Dorsolateral prefrontal cortex (tissue), 122 donors: ENCODE measurements at places on chromosomes 12 and 14.

- no peak for DNase-seq
Observed at GRCh38 chr14:37655418-37655817, 60.0 kb downstream of the TTC6 start.

- DNase-seq: no peak
Observed at GRCh38 chr12:29164477-29165393, 15.7 kb downstream of the FAR2 start.

DNA sequence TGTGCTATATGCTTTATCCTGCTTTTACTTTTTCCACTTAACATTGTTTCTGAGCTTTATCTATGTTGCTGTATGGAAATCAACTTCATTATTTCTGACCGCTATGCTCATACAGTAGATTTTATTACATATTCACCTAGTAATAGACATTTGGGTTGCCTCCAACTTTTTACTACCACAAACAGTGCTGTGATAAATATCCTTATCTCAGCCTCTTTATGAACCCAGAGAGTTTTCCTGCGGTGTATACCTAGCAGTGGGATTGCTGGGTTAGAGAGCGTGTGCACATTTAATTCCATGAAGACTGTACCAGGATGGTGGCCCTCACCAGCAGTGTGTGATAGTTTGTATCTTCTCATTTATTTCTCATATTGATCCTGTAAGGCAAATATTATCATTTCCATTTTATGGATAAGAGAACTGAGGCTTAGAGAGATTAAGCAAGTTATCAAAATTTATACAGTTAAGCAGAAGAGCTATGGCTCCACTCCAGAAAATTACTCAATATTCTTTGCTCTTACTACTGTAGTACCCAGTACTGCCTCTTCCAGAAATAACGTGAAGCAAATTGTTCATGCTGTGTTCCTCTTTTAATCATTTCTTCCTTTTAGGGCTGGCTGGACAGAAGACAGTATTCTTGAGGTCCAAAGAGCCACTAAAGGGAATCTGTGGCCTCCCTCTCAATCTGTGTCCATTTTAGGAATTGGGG, 26.3 kb upstream of the CISTR start:
- DNase-seq: no peak

DNA sequence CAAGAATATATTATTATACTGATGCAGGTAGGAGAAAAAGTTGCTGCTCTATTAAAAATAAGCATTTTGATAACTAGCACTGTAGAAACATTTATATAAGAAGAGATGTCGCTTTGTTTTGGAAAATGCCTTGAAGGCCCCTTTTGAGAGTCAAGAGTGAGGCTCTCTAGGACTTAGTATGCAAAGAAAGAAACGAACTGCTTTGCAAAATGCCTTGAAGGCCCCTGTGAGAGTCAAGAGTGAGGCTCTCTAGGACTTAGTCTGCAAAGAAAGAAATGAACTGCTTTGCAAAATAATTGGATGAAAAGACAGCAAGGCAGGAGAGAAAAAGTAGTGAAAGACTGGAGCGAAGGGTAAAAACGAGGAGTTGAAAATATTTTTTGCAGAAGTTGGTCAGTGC, 65.9 kb downstream of the AVPR1A start:
- DNase-seq: no peak

DNA sequence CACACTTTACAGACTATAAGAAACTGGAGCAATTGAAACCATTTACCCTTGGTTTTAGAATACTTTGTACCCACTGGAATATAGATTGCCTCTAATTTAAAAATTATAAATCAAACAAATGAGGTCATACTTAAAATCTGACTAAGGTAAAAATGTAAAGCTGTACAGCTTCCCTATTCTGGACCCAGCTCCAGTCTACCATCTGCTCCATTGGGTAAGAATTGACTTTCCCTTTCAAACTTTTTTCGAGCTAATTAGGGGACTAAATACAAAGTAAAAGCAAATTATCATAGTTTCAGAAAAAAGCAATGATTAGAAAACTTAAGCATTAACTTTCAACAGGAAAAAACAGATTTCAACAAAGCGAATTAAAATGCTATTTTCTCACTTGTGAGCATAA, 4.3 kb downstream of the KRR1 start:
- no peak for DNase-seq

- no peak for DNase-seq
Observed at GRCh38 chr12:120472521-120472920, 3.0 kb upstream of the SRSF9 start.

- DNase-seq: no peak
Observed at GRCh38 chr12:42482041-42482747, 107.4 kb downstream of the PRICKLE1 start.

DNA sequence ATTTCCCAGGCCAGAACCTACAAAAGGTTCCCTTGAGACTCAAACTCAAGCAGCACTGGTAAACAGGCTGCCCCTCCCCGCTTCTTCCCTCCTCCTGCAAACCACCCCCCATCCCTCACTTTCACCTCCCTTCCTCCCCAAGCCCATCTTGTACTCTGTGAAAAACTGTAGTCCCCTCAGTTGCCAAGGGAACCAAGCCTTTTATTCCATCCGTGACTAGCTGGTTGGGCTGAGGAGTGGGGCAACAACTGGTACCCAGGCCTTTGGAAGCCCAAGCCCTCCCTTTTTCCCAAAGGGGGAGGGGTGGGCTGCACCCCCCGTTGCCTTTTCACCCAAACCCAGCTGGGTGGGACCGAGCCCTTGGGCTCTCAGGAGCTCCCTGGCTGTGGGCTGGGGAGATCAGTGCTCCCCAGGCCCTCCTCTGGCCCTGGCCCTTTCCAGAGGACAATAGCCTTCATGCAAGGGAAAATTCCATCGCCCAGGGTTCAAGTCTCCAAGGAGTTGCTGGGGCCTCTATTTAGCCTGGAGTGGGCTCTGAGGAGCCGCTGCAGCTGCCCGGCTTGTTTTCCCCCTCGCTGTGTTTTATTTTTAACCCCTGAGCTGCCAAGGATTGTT, 61.9 kb downstream of the ZFP36L1 start:
- peak; percentile 53 for DNase-seq

DNA sequence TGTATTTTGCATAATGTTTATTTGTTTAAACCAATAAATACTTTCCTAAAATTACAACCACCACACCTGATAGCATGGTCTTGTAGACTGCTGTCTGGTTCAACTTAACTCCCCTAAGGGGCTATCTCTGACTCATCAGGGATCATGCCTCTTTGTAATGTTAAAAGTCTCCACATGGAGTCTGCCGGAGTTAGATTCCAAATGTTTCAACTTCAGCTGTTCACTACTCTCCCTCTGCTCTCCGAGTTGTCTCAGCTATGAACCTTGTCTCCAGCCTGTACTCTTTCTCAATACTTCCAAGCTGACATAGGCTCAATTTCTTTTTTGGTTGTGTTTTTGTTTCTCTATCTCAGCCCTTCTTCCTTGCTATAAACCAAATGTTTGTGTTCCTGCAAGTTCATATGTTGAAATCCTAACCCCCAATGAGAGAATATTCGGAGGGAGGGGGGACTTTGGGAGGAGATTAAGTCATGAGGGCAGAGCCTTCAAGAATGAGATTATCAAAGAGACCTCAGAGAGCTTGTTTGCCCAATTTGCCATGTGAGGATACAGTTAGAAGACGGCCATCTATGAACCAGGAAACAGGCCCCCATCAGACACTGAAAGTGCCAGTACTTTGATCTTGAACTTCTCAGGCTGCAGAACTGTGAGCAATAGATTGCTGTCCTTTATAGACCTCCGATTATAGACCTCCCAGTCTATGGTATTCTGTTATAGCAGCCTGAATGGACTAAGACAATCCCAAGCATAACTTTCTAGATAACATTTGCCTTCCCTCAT, 858.2 kb downstream of the VRK1 start:
- no peak for DNase-seq

DNA sequence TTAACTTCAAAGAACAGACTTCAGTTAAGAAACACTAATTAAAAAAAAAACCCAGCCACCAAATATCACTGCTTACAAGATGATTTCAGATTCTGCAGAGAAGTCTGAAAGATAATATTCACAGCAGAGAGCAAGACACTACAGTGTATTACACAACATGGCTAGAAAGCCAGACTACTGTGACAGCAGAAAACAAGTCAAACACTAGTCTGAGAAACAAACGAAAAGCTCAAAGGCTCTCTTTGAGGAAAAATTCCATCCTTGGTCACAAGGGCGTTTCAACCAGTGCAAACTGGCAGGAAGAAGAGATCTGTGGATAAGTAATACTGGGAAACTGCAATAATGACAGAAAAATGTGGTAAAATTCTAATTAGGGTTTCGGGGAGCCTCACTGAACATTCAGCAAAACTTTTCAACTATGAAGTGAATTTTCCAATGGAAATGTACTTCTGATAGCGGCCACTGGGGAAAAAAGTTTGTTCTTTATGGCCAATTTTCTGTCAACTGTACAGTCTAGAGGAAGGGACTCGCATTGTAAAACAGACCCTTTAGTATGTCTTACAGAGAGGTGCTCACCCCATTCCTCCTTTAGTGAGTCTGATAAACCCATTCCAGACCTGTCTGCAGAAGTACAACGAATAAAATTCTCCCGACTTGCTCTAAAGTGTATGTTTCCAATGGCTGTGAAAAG, 50.4 kb downstream of the ACADS start:
- DNase-seq: no peak

GRCh38 chr12:120006258-120006975, 17.4 kb downstream of the BICDL1 start:
- DNase-seq: no peak

- no peak for DNase-seq
Observed at GRCh38 chr12:24600996-24601395, 347.9 kb downstream of the BCAT1 start.

DNA sequence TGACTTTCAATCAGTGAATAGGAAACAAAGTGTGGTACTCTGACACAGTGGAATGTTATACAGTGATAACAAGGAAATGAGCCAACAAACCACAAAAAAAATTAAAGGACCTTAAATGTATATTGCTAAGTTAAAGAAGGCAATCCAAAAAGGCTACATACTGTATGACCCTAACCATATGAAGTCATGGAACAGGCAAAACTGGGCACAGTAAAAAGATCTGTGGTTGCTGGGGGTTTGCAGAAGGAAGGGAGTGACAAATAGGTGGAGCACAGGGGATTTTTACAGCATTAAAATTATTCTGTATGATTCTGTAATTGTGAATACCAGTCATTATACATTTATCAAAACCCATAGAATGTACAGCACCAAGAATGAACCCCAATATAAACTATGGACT, 112.6 kb downstream of the KCNC2 start:
- no peak for DNase-seq

DNA sequence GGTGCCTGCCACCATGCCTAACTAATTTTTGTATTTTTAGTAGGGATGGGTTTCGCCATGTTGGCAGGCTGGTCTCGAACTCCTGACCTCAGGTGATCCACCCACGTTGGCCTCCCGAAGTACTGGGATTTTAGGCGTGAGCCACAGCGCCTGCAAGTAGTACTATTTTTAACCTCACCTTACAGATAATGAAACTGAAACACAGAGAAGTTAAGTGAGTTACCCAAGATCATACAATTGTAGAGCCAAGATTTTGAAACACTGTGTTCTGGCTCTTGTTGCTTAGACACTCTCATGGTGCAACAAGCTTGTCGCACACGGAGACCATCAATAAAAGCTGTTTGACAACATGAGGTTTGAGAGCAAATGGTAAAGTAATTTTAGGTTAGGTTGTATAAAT, 159.1 kb upstream of the LMNTD1 start:
- DNase-seq: no peak

DNA sequence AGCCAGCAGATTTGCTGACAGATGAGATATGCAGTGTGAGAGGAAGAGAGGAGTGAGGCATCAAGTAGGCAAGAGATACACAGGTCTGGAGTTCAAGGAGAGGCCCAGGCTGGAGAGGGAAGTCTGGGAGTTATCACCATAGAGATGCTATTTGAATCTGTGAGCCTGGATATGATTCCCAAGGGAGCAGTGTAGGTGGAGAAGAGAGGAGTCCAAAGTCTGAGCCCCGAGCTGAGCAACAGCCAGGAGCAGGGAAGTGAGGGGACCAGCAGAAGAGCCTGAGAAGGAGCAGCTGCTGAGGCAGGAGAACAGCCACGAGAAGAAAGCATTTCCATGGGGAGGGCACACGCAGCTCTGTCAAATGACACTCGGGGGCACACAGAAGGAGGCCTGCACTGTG, 20.2 kb upstream of the NXPH4 start:
- no peak for DNase-seq

DNA sequence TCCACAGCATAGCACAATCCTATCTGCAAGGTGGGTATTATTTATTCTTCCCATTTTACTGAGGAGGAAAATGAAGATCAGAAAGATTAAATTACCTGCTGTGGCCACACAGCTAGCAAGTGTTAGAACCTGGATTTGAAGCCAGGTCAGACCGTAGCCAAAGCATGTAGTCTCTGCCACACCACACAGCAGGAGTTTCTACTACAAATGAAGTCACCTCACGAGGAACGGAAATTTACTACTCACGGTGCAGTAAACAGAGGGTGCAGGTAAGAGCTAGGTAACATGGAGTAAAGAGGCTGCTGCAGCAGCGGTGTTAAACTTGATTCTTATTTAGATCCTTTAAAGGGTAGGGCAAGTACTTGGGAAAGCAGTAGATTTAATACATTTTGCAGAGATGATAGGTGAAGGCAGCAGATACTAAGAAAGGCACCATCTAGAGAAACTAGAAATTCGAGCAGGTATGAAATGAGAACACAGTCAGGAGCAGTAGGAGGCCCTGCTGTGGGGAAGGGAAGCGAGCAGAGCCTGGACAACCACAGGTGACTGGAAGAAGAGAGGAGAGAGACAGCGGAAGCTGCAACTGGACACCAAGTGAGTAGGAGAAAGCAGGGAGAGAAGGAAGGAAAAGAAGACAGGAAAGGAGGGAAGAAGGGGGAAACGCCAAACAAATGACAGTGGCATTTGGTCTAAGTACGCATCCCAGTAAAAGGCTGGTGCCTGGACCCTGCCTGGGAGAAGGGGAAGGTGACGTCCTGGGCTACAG, 21.5 kb downstream of the SPTB start:
- DNase-seq: no peak

GRCh38 chr12:69354556-69355187, 4.9 kb upstream of the YEATS4 start:
- no peak for DNase-seq

DNA sequence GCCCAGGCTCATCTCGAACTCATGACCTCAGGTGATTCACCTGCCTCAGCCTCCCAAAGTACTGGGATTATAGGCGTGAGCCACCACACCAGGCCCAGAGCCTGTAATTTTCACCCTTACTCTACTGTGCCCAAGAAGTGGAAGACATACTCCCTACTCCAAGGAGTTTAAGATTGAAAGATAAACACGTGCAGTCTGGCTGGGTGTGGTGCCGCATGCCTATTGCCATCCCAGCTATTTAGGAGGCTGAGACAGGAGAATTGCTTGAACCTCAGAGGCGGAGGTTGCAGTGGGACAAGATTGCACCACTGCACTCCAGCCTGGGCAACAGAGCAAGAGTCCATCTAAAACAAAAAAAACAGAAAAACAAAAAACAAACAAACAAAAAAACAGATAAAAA, 90.0 kb downstream of the NINJ2 start:
- no peak for DNase-seq

- no peak for DNase-seq
Observed at GRCh38 chr14:88256997-88257950, 65.8 kb downstream of the KCNK10 start.

- DNase-seq: no peak
Observed at GRCh38 chr14:50001151-50001998, 108.5 kb downstream of the ARF6 start.
